ENCODE measurements at places on chromosomes 5 and 9. TPM values are rescaled to one million over a fixed set of nuclear protein-coding genes. Genes with fewer than 3 reads are reported as not detected.

TMEM215 gene
- total RNA-seq = not detected

ELOVL7 gene
- 0.27 TPM for total RNA-seq

GRCh38 chr9:106772523-106773290 lies 90.3 kb upstream of the ZNF462 start:
- no peak for DNase-seq

- no peak for DNase-seq
These were observed 2.0 kb upstream of the F2RL2 start for GRCh38 chr5:76625087-76625815.

Data from activated naive CD4-positive, alpha-beta T cell treated with anti-CD3 and anti-CD28 coated beads, Interleukin-2, amount 50 U/mL, for 72 hours (primary cell).